ENCODE measurements at places on chromosomes 16 and 17.

DNA sequence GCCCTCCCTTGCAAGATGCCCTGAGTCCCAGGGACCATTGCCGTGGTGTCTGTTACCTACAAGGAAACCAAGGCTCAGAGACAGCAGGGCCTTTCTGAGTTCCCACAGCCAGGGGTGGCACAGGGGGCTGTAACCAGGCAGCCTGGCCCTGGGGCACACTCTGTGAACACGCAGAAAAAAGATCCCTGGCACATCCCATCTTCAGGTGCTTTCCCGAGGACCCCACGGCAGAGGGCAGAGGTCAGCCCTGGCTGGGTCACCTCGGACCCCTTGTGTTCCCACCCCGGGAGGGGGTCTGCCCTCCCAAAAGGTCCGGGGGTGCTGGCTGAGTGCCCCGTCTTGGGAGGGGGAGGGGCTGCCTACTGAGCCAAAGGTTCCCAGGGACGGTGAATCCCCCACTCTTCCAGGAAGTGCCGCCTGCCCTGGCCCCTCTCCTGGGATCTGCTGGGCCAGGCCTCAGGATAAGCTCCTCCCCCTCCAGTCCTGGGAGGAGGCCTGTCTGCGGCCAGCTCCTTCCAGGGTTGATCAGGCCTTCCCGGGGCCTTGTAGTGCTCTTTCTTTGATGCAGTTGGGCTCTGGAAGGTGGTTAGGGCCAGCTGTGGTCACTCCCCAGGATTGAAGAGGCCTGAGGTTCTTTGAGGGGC is 8.1 kb downstream of the GLIS2 start:
- peak; percentile 37 for DNase-seq

DNA sequence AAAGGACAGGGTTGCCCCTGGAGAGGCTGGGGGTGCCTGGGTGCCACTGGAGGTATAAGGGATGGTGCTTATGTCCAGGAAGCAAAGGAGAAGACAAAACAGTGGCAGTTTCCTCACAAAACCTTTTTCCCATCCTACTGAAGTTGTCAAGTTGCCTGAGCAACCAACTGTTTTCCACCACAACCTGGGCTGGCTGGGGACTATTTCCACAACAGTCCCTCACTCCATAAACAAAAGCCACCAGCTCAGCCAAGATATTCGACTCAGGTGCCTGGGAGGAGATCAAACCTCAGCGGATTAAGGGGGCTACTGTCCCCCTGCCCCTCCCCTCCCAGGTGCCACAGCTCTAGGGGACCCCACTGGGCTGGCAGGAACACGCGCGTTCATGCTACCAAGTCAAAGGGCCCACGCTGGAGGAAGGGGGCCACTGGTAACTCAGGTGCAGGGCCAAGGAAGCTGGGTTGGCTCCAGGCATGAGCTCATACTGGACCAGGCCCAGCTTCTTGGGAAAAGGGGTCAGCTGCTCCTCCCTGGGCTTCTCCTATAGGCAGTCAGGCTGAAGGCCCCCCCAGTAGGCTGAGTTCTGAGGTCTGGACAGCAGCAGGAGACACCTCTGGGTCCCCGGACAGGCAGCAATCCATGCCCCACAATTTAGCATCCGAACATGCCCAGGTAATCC is 45.7 kb upstream of the MRPS23 start:
- DNase-seq, result no peak

- DNase-seq, result no peak
Measured at GRCh38 chr16:70809392-70810060, 8.6 kb upstream of the VAC14 start.

GRCh38 chr17:8227238-8227581 is 16.8 kb upstream of the AURKB start:
- DNase-seq, result no peak

DNA sequence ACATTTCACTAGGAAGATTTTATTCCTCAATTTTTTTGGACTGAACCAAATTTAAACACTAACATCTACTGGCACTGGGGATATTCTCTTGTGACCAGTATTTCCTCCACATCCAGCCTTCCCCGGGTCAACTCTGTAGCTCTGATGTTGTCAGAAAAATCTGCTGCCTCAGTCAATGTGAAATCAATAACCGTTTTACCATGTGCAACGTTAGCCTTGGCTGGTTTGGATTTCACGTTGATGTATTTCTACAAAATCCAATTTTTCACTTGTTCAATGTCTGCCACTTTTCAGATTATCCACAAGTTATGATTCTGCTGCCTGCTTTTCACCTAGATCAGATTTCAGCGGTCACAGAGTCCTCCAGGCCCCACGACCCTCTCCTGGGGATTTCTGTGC is 7.1 kb downstream of the SGCA start:
- no peak for DNase-seq

DNA sequence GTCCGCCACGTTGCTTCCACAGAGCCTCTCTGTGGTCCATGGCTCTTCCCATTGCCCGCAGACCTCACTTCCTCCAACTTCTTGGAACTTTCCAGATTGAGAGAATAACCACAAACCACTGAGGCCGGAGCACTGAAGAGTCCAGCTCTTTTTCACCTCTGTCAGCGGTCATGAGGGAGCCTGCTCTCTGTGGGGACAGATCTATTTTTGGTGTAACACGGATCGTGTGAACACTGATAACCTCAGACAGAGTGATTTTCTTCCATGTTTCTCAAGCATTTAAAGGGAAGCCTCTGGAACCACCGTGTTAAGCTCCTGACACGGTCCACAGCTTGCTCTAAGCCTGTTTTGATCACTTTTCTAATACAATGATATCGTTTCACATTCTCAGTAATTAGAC is 49.7 kb downstream of the NTN1 start:
- no peak for DNase-seq

DNA sequence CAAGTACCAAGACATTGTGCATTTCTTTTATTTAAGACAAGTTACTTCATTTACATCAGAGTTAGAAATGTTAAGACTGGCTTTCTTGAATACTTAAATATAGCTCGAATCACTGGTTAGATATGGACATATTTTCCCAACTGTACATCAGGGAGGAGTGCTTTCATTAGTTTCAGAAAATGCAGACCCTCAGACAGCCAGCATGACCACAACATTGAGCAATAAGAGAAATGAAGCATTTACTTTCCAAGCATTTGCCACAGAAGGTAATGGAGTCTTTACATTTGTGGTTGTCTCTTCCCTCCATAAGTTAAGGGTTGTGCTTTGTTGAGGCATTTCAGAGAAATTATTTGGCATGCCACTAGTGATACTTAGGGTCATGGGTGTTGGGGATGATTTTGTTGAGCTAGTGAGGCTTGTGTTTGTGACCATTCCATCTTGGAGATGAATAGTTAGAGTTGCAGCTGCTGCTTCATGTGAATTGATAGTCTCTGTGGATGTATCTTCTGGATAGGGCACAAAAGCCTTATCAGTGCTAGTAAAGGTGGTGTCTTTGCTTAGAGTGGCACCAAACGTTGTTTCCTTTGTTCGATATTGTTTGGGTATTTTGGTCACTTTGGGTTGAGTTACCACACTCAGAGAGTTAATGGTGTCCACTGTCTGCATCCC is 2.1 kb downstream of the OMG start:
- no peak for DNase-seq

DNA sequence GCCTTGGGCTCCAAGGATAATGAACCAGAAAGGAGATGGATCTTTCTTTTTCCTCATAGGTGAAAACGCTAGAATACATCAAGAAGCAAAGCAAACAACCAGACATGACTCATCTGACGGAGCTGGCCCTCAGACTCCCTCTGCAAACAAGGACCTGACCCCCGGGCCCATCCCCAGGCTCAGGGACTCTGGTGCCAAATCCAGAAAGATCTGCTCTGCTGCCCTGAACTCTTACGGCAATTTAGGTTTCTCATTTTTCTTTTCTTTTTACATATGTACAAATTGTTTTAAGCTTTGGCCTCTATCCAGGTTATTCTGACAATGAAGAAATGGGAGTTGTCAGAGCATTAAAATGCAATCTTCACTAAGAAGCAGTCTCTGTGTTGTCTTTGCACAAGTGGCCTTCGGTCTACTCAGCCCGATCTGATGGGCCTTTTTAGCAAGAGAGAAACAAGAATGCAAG is 17.7 kb downstream of the KNOP1 start:
- peak; percentile 74 for DNase-seq
